ENCODE measurements at places on chromosomes 5 and 9.

DNA sequence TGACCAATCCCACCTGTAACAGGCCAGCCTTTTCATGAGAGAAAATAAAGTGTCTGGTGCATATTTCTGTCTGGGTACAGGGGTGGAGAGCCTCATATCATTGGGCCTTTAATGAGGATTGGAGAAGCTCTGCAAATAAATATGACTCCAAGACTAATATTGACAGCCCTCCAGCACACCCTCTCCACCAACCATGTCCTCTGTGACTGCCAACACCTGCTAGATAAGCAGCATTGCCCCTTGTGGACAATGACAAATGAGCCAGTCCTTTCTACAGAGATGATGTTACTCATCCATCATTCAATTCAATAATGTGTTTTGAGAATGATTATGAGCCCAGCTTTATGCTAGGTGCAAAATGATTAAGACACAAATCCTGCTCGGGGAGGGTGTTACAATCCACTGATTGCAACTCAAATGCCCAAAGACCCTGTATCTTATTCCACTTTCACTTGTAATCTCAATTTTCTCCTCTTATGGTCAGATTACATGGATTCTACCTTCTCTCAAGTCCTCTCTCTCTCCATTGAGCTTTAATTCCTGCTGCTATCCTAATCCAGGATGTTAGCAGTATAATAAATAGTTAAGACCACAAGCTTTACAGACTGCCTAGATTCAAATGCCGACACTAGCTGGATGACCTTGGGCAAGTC is 2.1 kb upstream of the GFRA3 start:
- DNase-seq = no peak

DNA sequence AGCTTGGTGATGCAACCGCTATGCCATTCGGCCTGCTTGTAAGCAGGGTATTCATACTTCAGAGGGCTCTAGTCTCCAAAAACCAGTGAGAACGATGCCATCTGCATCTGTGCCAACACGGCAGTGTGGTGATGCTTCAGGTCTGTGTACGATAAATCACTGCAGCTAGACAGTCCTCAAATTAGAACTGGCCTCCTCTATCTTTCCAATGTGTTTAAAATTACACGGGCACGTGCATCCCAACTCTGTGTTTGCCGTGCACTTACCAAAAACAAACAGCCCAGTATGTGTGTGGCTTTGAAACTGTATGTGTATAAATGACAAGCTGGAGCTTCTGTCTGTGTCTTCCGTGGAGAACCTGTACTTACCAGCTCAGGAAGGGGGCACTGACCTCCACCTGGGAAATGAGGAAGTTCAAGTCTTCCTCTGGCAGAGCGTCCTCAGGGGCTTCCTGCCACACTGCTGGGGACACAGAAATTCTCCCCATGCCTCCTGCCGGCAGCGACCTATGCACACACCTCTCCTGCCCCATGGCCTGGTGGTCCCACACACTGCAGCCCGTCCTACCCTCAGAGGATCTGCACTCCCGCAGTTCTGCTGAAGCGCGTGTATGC is 12.3 kb downstream of the MED10 start:
- DNase-seq = no peak

DNA sequence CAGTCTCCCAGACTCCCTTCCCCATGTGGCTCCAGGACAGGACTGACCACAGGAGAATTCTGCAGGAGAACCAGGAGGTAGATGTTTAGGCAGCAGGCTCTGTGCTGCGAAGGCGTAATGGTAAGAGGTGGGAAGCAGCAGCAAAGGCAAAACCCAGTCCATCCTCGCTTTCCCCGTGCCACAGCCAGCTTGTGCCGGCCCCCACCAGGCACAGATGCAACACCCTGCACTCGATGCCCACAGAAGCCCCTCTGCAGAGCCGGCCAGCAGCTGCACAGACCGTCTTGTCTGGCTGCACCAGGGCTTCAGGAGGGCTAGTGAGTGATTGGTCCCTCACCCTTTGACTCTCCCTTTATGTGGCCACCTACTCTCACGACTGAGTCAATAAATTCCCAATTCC is 28.0 kb downstream of the ANKS6 start:
- DNase-seq = no peak

- DNase-seq = no peak
These were observed 24.6 kb upstream of the NANS start for GRCh38 chr9:98031935-98032334.

DNA sequence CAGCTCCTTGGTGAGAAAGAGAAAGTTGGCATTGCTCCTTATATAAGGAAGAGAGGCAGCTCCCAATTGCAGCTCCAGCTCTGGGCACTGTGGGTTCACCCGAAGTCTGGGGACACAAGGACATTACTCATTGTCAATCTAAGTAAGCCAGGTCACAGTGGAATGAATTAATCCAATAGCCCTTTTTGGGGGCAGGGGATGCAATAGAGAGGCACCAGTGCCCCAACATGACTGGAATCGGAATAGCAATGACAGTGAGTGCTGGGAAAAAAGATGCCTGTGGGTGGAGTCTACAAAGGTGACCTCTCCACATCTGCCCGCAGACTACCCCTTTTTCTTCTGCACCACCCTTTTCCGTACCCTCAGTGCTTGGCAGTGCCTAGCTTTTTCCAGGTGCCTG is 11.1 kb upstream of the NEUROG1 start:
- DNase-seq = no peak

DNA sequence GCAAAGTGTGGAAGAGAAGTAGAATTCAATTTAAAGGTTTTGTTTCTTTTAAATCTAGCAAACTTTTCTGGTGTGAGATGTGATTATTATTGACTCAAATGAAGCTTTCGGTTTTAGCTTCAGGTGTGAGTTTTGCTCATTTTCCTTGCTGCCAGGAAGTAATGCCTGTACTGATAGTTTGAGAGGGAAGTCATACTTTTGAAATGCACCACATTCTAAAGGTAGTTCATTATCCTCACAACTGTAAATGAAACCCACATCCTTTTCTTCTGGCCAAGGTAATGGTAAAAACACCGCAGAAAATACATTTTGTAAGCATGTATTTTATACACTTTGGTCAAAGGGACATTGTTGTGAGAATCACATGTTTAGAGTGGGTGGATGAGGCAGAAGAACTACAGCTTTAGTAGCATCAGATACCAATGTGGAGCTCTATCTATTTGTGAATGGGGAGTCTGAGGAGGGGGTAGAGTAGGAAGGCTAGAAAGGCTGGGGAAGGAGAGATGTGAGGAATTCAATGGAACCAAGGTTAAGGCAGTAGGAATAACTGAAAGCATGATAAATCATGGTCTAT is 167.0 kb upstream of the CDKN2B start:
- DNase-seq = no peak

- DNase-seq = no peak
These were observed 51.9 kb downstream of the MRPL36 start for GRCh38 chr5:1747803-1748085.

GRCh38 chr5:178290376-178290775 is 57.8 kb upstream of the PHYKPL start:
- DNase-seq = no peak

- DNase-seq = no peak
These were observed 19.1 kb downstream of the CREBRF start for GRCh38 chr5:173075137-173075843.

All from kidney (tissue), 22 donors.